Mucosa of descending colon (tissue), 3 donors: ENCODE measurements at places on chromosomes 12 and 14. TPM values are rescaled to one million over a fixed set of nuclear protein-coding genes. Genes with fewer than 3 reads are reported as not detected.
A peak's percentile ranks its signal among the peaks of the same experiment; 100 is the strongest.

Gene AVPR1A
- 1.1 TPM for total RNA-seq

Gene IGFBP6
- total RNA-seq: 27.1 TPM

GRCh38 chr14:55585854-55586253 lies 5.8 kb downstream of the KTN1 start:
- no peak for DNase-seq

DNA sequence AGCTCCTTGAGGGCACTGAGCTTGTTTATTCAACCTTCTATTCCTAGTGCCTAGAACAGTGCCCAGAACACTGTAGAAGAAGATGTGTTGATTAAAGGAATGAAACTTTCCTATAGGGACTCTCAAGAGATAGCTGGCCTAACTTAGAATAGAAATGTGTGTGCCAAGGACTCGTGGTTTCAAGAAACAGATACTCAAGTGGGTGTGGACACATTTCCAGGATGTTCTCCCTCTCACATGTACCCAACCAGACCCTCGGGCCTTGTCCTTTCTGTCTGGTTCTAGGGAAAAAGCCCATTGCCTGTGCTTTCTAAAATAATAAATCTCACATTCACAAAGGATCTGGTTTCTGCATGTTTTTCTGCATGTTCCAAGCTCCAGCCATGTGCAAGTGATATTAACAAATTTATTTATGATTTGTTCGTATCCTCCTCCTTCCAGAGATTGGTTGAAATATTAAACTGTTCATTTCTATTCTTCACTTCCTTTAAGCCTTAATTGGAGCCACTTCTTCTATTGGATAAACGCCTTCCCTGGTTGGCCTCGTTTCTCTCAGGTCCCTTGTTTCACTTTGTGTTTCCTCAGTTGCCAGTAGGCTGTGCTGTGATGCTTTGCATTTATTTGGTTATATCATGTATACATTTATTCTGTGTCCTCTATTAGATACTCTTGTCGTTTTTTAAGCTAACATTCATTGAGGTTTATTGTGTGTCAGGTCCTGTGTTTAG lies 89.8 kb downstream of the CRADD start:
- DNase-seq: no peak

GRCh38 chr14:32770422-32770821 lies 168.3 kb upstream of the NPAS3 start:
- DNase-seq: no peak

DNA sequence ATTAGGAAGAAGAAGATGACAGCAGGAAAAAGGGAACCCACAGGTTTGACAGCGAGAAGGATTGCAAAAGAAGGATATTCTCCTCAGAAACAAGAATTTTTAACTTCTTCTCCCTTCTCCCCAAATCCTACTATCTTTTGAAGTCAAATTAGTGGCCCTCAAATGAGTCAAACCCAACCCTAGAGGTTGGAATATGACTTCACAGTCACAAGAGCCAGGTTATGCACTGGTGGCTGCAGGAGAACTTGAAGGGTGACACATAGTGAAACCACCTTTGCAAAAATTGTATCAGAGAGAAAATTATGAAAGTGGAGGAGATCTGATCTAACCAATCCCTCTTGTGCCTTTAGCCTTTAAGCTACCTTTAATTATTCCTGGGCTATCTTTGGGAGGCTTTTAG lies 386.2 kb upstream of the CCDC196 start:
- DNase-seq: no peak

DNA sequence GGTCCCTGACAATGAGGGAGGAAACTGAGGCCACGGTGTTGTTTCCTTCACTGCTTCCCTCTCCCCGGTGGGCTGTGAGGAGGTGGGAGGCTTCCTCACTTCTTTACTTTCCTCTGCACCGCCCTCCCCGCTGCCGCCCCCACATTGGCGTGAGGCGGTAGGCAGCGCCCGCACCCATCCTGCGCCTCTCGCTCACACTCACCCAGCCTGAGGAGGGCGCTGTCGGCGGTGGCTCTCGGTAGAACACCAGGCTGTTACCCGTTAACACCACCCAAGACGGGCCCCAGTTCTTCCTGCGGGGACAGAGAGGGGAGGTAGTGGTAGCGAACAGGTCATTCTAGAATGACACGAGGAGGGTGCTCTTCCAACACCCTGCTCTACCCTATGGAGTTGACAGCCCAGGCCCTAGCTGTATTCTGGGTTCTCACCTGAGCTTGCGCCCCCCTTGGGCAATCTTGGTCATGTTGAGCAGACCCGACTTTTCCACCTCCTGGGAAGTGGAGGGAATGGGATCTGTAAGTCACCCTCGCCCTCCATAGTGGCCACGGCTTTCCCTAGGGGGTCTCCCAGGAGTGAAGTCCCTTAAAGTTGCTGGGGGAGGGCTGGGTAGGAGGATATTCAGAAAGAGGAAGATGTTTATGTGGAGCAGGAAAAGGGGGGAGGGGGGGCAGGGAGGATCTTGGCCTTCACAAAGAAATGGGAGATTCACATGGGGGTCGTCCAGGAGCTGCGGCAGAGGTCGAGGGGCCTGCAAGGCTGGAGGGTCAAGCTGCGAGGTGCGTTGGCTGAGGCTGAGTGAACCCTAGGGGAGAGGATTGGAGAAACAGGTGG lies 3.3 kb downstream of the ARHGAP9 start:
- peak; percentile 56 for DNase-seq

Gene MRPL42
- 61.5 TPM for total RNA-seq

- DNase-seq: no peak
Observed at GRCh38 chr12:122250047-122250446, 16.2 kb downstream of the VPS33A start.

GRCh38 chr14:104820669-104821228 lies 19.8 kb downstream of the ZBTB42 start:
- peak; percentile 73 for DNase-seq

- no peak for DNase-seq
Observed at GRCh38 chr14:102777711-102778337, 575 bp downstream of the TRAF3 start.

- DNase-seq: no peak
Observed at GRCh38 chr12:52321418-52321817, 220 bp upstream of the KRT83 start.
